Left renal pelvis (tissue), 4 donors: ENCODE measurements at places on chromosomes 1 and 21. TPM values are rescaled to one million over a fixed set of nuclear protein-coding genes. Genes with fewer than 3 reads are reported as not detected.

The TMEM61 gene
- 0.56 TPM for polyA plus RNA-seq

The CAPN8 gene
- 4.0 TPM for polyA plus RNA-seq

- DNase-seq = no peak
Measured at GRCh38 chr1:46175243-46175642, 356 bp downstream of the TSPAN1 start.

The MMP23B gene
- 52.1 TPM for polyA plus RNA-seq

DNA sequence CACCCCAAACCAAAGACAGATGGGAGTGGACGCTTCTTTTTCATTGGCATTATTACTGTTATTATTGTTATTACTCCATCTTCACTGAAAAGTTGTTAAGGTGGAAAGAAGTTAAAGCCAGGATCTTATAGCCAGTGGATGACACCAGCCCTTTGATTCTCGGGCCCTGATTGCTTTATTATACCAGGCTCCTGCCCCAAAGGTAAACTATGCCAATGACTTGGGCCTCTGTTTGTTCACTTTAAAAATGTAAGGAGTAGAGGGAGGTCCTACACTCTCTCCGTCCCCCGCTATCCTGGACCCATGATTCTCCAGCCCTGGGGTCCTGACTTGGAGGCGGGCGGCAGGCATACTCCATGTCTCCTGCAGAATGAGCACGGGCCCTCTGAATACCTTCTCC is 106.8 kb downstream of the TOMM20 start:
- DNase-seq = no peak

- DNase-seq = no peak
Measured at GRCh38 chr1:206854401-206855129, 10.9 kb upstream of the IL20 start.

The ABL2 gene
- polyA plus RNA-seq = 10.5 TPM

- DNase-seq = no peak
Measured at GRCh38 chr1:85124091-85124490, 75.8 kb upstream of the MCOLN3 start.

The MXRA8 gene
- 133 TPM for polyA plus RNA-seq

DNA sequence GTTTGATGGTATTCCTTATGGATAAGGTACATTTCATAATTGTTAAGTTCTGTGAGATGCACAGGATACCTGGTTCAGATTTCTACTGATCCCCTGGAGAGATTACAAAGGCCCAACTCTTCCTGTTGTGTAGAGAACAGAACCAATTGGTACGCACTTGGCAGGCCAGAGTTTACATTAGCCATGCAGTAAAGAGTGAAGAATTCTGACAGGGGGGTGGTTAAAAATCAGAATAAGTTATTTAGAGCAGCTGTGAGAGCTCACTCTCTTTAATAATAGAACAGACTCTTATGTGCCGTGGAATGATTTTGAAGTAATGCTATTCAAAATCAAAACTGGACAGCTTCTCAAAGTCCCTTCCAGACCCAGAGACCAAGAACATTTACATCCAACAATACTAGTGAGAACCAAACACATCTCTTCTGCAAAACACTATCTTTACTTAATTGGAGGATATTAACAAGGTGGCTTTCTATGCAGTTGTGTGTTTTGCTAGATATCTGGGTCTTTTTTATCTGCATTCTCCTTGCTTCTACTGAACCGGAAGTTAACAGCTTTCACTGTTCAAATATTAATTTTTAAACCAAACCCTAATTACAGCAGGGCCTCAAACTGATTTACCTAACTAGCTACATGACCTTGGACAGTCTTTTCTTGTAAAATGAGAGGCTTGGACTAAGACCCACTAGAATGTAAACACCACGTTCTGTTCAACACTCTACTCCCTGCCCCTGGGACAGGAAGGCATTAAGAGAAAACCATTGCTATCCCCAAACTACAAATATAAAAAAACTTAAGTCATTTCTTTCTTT is 4.0 kb downstream of the USP24 start:
- no peak for DNase-seq

DNA sequence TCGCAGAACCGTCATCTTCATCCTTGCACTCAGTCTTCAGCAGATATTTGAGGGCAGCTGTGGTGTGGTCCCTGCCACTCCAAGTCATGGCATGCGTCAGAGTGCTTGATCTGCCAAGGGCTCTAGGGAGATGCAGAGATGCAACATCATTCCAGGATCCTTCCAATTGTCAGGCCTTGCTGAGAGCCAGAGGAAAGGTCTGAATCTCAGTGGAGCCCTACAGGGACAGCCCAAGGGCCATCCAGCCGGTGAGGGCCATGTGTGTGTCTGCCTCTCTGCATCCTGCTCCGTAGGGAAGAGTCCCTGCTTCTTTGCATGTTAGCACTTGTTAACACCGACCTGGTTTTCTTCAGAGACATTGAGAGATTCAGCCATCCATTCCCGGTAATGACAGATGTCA is 17.6 kb downstream of the MAPKAPK2 start:
- DNase-seq = no peak

The TLCD4 gene
- polyA plus RNA-seq = 8.3 TPM

The PEAR1 gene
- 18.1 TPM for polyA plus RNA-seq

The PPIE gene
- polyA plus RNA-seq = 66.8 TPM

GRCh38 chr1:101122452-101123166 is 97.0 kb upstream of the DPH5 start:
- no peak for DNase-seq

GRCh38 chr1:156114101-156114918 is at the start of gene LMNA:
TSS of gene LMNA (plus strand) at chr1:156114711. CDS start at chr1:156114919, 208 bp downstream.
- DNase-seq = no peak

DNA sequence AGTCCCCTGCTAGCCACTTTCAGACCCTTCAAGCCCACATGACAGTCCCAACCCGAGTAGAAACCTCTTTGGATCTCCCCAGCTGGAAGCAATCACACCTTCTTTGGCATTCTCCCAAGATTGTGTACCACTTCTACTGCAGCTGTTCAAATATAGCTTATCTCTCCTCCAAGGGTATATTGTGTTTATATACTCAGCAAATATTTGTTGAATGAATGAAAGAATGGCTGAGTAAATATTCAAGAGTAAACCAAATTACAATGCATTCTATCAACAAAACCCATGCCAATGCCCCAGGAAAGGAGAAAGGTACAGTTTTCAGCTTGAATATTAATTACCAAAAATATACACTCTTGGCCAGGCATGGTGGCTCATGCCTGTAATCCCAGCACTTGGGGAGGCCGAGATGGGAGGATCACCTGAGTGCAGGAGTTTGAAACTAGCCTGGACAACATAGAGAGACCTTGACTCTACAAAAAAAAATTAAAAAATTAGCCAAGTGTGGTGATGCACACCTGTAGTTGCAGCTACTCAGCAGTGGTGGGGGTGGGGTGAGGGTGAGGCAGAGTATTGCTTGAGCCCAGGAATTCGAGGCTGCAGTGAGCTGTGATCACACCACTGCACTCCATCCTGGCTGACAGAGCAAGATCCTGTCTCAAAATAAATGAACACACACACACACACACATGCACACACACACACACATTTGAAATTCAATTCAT is 68.5 kb downstream of the NIBAN1 start:
- DNase-seq = no peak

The CFHR2 gene
- polyA plus RNA-seq = not detected

GRCh38 chr1:160219062-160219929 is 14.1 kb downstream of the PEA15 start:
- no peak for DNase-seq

DNA sequence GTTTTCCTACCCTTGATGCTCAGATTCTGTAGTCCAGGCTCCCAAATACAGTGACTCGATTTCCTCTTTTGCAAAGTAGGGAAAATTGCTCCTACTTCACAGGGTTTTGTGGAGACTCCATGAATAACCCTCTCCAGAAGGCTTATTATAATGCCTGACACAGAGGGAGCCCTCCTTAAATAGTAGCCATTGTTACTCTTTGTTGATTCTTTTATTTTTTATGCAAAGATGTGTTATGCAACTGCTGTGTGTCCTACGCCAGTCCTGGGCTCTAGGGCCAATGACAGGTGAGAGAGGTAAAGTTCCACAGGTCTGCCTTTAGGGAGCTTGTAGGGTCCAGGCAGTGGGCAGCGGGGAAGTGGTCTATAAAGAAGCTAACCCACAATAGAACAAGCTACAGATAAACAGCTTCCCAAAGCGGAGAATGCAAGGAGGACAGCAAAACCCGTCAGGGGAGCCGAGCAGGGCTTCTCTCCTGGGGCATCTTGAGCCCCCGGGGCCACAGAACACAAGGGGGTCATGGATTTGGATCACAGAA is 1.5 kb downstream of the AADACL3 start:
- DNase-seq = no peak

The CD160 gene
- 1.2 TPM for polyA plus RNA-seq

DNA sequence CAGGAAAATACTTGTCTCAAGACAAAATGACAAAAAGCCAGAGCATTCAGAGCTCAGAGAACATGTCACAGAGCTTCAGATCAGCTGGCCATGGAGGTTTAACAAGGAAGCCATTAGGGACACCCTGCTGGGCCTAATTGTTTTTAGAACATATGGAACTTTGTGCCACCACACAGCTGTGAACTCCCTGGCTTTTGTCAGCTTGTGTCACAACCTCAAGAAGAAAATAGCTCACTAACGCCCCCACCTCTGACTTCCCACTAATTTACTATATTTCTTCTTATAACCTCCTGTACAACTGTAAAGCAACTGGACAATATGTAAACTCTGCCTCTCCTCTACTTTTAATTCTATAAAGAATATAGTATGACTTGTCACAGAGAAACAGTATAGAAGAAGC is 21.0 kb upstream of the TDRD10 start:
- no peak for DNase-seq

The RORC gene
- 1.1 TPM for polyA plus RNA-seq

DNA sequence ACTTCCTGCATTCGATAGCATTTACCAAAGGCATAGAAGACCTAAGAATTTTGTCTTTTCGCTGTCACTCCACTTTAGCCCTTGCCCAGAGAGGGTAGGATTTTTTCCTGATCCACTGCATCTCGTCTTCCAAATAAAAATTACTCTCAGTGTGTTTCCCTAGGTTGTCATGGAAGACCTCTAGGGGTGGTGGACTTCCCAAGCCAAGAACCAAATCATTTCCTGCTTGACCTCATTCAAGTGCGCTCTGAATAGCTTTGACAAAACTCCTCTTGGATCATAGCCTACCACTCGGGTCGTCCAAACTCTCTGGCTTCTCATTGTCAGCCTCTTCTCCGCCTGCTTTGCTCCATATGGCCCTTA is 431 bp upstream of the C1orf52 start:
- DNase-seq = no peak

The C1orf141 gene
- 0.39 TPM for polyA plus RNA-seq

- DNase-seq = no peak
Measured at GRCh38 chr1:94332952-94333351, 85.2 kb upstream of the ABCD3 start.

DNA sequence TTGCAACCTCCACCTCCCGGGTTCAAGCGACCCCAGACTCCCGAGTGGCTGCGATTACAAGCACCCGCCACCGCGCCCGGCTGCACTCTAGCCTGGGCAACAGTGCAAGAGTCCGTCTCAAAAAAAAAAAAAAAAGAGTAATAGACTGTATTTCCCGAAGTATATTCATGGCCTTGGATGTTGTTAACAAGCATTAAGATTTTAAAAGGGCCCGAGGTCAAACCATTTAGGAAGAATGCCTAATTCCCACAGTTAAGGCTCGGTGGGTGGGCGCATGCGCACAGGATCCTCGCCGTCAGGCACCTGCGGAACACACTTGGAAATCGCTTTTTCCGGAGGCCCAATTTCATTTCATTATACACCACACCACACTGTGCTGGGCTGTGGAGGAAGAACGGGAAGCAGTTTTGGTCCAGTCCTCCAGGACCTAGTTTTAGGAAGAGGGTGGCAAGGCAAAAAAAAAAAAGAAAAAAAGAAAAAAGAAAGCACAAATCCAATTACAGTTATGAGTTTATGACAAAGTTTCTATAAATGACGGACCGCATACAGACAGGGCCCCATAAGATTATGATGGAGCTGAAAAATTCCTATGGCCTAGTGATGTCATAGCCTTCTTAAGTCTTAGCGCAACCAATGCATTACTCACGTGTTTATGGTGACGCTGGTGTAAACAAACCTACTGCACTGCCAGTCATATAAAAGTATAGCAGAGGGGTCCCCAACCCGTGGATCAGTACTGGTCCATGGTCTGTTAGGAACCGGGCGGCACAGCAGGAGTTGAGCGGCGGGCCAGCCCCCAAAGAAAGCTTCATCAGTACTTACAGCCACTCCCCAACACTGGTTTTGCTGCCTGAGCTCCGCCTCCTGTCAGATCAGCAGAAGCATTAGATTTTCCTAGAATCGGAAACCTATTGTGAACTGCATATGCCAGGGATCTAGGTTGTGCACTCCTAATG is 38.2 kb downstream of the H3-3A start:
- no peak for DNase-seq

GRCh38 chr1:35539073-35539823 is 18.0 kb downstream of the KIAA0319L start:
- DNase-seq = no peak

DNA sequence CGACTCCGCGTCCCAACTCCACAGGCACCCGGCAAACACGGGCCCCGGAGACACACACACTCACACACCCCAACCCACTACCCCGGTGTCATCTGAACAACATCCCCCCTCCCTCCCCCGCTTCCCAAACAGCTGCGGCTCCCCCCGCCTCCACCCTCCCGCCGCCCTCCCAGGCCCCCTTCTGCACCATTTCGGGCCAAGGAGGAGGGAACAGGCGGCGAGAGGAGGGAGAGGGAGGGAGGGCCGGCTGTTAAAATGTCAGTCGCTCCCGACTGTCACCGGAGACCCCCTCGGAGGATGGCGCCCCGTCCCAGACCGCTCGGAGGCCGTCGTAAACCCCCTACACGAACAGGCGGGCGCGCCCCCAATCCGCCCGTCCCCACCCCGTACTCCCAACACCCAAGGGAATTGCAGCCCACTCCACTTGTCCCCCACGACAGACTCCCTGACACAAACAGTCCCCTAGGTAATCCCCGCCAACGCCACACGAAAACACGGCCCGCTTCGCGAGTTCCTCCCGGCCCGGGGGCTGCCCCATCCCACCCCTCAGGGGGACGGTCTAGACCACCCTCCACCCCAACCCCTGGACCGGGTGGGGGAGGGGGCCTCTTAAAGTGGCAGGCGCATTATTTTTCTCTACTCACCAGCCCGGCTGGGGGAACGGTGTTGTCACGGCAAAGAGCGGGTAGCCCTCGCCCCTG is 583 bp downstream of the MEF2D start:
- DNase-seq = no peak

- DNase-seq = no peak
Measured at GRCh38 chr1:9629445-9630201, 21.9 kb upstream of the PIK3CD start.

The NFASC gene
- 14.2 TPM for polyA plus RNA-seq

The LMX1A gene
- not detected for polyA plus RNA-seq

DNA sequence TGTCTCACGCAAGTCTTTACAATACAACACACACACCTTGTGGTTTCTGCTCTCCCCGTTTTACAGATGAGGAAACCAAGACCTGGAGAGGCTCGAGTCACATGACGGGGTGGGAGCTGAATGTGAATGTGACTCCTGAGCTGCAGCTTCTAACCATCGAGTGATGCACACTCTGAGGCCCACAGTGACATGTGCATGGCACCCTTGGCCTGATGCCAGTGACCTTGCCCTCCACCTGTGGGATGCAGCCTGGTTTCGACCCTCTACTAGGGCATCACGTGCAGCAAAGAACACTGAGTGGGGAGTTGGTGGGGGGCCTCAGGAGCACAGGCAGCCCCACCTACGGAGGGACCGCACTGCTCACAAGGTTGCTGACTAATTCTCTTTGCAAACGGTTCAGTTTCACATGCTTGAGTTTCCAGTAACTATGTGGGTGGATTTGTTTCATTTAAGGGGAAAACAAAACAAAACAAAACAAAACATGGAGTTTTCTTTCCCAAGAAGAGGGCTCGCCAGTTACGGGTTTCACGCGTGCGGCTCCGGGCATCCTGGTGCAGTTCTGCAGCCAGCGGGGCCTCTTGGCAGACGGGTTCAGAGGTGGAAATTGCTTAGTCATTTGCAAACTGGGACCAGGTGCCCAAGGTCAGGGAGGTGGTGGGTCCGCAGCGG is 22.9 kb downstream of the SPSB1 start:
- no peak for DNase-seq

The ORC1 gene
- polyA plus RNA-seq = 8.2 TPM
